ENCODE measurements at places on chromosomes 2 and 18.

DNA sequence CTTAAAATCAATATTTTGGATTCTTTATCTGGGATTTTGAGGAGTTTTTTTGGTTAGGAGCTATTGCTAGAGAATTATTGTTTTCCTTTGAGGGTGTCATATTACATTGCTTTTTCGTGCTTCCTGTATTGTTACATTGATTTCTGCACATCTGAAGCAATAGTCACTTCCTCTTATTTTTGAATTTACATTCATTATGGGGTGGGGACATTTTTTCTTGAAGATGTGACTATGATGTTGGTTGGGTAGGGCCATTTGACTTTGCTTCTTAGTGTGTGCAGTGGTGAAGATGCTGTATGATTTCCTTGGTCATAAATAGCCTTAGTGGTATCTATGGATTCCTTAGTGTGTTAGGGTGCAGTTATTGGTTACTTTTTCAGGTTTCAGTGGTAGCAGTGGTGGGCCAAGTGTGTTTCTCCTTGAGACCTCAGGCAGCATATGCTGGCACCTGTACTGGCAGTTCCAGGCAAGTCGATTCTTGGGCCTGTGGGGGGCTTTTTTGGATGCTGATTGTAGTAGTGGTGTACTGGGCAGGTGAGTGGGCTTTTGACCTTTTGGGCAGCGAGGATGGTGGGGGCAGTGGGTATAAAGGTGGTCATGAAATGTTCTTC is 61.8 kb downstream of the ARHGAP25 start:
- DNase-seq: no peak

- no peak for DNase-seq
These were observed 85.1 kb upstream of the HAAO start for GRCh38 chr2:42877511-42877910.

DNA sequence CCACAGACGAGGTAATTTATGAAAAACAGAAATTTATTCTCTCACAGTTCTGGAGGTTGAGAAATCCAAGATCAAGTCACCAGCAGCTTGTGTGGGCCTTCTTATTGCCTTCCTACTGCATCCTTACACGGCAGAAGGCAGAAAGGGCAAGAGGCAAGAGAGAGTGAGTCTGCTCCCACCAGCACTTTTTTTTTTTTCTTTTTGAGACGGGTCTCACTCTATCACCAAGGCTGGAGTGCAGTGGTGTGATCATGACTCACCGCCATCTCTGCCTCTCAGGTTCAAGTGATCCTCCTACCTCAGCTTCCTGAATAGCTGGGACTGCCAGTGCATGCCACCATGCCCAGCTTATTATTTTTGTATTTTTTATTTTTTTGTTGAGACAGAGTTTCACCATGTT is 78.5 kb upstream of the HK2 start:
- DNase-seq: no peak

DNA sequence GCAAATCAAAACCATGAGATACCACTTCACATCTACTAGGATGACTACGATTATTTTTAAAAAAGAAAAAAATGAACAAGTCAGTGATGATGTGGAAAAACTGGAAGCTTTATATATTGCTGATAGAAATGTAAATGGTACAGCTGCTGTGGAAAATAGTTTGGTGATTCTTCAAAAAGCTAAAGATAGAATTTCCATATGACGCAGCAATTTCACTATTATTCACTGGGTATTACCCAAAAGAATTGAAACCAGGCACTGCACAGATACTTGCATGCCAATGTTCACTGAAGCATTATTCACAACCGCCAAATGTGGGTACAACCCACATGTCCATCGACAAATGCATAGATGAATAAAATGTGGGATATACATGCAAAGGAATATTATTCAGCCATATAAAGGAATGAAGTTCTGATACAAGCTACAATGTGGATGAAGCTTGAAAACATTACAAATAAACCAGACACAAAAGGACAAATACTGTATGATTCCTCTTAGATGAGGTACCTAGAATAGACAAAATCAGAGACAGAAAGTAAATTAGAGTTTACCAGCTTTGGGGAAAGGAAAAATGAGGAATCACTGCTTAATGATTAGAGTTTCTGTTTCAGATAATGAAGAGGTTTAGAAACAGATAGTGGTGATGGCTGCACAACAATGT is 11.1 kb downstream of the RTTN start:
- no peak for DNase-seq

GRCh38 chr2:205786976-205787375 is 104.7 kb downstream of the NRP2 start:
- DNase-seq: no peak

- no peak for DNase-seq
These were observed 118.5 kb downstream of the GALNT3 start for GRCh38 chr2:165675551-165675968.

DNA sequence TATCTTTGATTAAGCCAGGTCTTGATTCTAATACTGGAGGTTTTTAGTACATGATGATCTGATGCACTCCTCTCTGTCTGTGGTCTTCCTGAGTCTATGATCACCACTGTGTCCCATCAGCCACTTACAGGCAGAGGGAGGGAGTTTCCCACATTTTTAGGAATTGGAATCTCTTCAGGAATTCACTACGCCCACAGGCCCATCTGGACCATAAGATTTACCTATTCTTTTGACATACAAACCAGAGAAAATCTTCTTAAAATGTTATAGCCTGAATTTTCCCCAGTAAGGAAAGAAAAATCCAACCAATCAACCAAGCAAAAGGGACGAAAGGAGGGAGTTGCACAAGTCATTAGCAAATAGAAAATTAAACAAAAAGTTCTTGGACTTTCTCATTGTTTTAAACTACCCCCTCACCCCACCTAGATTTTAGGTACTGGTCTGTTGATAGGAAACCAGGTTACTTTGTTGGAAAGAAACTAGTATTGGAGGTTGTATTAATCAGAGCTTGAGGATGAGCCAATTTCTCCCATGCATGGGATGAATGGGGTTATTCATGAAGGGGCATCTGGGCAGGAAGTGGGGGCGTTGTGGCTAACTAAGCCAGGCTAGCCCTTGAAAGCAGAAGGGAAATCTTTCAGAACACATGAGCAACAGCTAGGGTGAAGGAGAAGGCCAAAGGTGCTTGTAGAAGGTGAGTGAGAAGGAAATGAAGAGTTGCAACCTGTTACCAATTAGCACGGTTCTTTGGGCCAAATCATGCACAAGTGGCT is 328.2 kb upstream of the MEX3C start:
- DNase-seq: no peak

- DNase-seq: no peak
These were observed 82.9 kb downstream of the NFATC1 start for GRCh38 chr18:79478484-79479115.

DNA sequence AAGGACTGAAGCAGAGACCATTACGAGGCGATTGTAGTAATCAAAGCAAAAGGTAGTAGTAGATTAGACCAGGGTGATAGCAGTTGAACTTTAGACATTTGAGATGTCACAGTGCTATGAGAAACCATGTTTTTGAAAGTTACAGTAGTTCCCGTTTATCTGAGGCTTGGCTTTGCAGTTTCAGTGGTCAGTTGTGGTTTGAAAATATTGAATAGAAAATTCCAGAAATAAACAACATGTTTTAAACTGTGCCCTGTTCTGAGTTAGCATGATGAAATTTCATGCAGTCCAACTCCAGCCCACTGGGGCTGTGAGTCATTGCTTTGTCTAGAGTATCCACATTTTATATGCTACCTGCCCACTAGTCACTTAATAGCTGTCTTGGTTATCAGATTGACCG is 47.5 kb downstream of the ZNF638 start:
- DNase-seq: no peak

DNA sequence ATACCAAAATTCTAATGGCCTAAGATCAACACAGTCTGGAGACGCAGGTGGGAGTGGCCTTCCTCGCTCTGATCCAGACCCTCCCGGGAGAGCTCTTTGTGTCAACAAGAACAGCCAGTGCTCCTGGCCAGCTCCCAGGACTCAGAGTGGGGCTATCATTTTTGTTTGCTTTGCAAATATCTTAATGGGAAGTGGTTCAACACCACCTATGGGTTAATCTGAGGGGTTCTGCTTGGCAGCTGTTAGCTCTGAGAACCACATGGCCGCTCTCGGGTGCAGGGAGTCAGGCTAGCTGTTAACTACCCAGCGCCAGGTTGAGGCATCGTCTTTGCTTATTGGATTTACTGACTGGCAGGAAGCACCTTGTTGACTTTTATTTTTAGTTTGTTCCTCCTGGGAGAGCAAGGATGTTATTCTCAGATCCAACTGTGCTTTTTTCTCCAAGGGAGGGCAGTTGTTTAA is 184.8 kb upstream of the SP5 start:
- no peak for DNase-seq

DNA sequence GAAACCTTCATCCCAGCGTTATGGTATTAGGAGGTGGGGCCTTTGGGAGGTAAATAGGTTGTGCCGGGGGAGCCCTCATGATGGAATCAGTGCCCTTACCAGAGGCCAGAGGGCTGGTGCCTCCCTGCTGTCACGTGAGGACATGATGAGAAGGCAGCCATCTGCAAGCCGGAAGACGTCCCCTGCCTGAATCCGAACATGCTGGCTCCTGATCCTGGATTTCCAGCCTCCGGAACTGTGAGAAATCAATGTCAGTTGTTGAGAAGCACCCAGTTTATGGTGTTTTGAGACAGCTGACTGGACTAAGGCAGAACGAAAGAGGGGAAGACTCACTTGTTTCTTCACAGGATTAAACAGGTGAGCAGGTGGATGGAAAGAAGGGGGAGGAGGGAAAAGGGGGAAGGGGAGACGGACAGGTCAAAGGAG is 13.0 kb upstream of the KLF11 start:
- no peak for DNase-seq

GRCh38 chr2:46461011-46461674 is 18.2 kb upstream of the TMEM247 start:
- DNase-seq: peak; percentile 75

DNA sequence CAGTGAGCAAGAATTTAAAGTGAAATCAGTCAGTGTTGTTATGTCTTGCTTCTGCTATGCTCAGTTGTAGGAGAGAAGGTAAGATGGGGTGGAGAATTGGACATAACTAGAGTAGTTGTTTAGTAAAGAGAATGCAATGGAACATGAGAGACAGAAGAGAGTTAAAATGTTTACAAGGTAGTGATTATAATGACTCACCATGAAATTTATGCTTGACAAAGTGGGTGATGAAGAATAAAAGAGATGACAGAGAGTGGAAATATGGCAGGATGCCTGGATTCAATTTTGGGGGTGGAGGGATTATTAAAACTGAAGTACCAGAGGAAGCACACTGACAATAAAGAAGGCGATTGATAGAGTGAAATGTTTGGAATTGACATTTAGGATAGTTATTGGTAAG is 10.6 kb downstream of the SCG2 start:
- DNase-seq: no peak

DNA sequence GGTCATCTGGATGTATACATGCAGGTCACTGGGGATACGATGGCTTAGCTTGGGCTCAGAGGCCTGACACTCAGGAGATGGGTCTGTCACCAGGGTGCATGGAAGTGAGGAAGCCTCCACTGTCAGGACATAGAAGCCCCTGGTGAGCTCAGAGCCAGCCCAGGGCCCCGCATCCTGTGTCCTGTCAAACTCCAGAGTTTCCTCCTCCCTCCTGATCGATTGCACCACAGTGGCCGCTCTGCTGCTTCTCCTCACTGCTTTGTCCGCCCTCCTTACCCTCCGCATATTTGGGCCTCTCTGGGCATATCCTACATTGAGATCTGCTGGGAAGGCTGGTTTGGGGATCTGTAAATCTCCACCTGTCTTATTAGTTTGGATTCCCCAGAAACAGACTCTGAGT is 37.5 kb upstream of the ATG16L1 start:
- DNase-seq: no peak

GRCh38 chr2:46184794-46185583 is 112.2 kb upstream of the EPAS1 start:
- DNase-seq: no peak

DNA sequence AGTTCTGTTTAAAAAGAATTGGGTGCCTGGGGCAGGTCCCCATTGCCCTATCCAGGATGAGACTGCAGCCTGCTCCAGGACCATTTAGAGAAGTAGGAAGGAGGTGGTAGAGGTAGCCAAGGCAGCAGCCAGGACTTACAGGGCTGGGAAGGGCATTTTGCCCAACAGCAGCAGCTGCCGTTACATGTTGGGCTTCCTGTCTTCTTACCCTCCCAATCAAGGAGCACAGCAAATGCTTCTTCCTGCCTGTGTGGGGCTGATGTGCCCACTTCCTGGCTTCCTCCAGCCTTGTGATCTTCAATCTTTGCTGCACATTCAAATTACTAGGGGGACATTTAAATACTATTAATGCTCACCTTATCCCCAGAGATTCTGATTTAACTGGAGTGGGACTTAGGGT is 112.0 kb downstream of the QPCT start:
- no peak for DNase-seq

- no peak for DNase-seq
These were observed 2.9 kb downstream of the MXD1 start for GRCh38 chr2:69917852-69918251.

GRCh38 chr2:2662037-2662846 is 331.2 kb upstream of the MYT1L start:
- no peak for DNase-seq

GRCh38 chr2:101679037-101679726 is 18.3 kb upstream of the MAP4K4 start:
- no peak for DNase-seq

GRCh38 chr2:207073801-207074678 is 91.7 kb downstream of the KLF7 start:
- no peak for DNase-seq

- no peak for DNase-seq
These were observed 416.5 kb downstream of the SLC4A3 start for GRCh38 chr2:220043990-220044335.

- no peak for DNase-seq
These were observed 62.3 kb upstream of the ZFP36L2 start for GRCh38 chr2:43288417-43289305.

DNA sequence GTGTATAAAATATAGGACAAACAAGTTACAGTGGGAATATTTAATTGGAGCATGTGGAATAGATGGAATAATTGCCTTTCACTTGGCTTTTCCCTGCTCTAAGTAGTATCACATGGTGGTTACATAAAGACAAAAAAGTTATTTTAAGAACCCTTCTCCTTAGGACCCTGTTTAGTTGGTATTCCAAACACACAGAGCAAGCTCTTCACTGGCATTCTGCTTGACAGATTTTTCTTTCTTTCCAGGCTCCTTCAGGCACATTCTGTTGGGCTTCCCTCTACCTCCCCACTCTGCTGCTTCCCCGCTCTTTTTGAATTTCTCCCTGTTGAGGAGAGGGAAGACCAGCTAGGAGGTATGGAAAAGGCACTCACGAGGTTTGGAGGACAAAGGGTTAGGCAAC is 29.0 kb upstream of the DARS1 start:
- no peak for DNase-seq

Measured in T-helper 9 cell (primary cell).